ENCODE measurements at places on chromosomes 1 and 21.

- no peak for DNase-seq
These were observed 25.3 kb downstream of the PIK3C2B start for GRCh38 chr1:204469304-204469703.

DNA sequence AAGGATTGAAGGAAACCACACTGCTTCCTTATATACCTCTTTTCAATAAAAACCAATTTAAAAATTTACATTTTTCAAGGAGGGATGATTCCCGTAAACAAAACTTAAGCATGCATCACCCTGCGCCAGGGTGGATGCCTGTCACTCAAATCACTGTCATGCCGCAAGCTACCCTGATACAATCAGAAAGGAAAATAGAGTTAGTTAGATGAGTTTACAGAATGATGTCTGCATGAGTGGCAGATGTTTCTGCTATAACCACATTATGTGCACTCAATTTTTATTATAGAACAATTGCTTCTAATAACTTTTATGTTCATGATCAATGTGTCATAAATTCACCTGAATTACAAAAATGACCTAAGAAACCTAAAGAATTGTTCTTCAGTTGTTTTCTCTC, 123.4 kb upstream of the ADGRL4 start:
- DNase-seq = no peak

GRCh38 chr1:32764826-32765569, 52.2 kb downstream of the YARS1 start:
- no peak for DNase-seq

DNA sequence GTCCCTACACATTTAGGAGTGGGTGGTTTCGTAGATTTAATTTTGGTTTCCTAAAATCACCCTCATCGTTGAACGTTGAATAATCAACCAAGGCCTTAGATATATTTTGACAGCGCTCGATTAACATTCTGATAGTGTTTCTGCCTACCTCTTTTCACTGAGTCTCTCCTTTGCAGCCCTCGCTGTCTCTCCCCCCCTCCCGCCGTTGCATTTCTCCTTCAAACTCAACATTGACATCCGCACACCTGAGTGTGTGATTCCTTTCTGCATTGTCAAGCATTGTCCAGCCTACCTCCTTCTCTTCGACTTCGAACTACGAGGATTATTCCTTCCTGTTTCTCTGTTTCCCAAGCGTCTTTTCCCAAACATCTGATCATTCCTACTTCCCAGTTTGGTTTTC, 1.8 kb upstream of the ADAMTS1 start:
- DNase-seq = no peak

- DNase-seq = no peak
These were observed 33.4 kb downstream of the OBSCN start for GRCh38 chr1:228241259-228241658.
